Naive thymus-derived CD8-positive, alpha-beta T cell (primary cell): ENCODE measurements at places on chromosomes 6 and 20.
A peak's percentile ranks its signal among the peaks of the same experiment; 100 is the strongest.

GRCh38 chr6:160076009-160076408 is 45.6 kb upstream of the SLC22A1 start:
- no peak overlapping the region for H3K27ac ChIP-seq
- H3K36me3 ChIP-seq, result peaks cover 29% of the 10 kb centered on the region
- peaks cover 6% of the 10 kb centered on the region for H3K4me1 ChIP-seq
- H3K4me3 ChIP-seq, result no peak overlapping the region
- no peaks in the 10 kb centered on the region for H3K27me3 ChIP-seq

GRCh38 chr20:10644458-10645204 is 29.2 kb downstream of the JAG1 start:
- no peak overlapping the region for H3K4me3 ChIP-seq
- no peak overlapping the region for H3K27ac ChIP-seq
- no peaks in the 10 kb centered on the region for H3K4me1 ChIP-seq
- DNase-seq, result no peak

DNA sequence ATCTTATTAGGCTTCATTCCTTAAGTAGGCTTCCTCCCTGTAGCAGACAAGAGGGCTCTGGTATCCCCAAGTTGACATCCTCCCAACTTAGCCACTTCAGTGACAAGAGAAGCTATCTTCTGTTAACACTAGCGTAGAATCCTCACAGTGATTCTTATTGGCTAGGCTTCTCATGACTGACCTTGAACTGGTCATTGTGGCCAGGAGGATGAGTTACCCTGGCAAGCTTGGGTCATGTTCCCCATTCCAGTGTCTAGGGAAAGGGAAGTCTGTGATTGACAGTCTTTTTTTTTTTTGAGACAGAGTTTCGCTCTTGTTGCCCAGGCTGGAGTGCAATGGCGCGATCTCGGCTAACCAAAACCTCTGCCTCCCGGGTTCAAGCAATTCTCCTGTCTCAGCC is 7.1 kb downstream of the CDKAL1 start:
- peaks cover 24% of the 10 kb centered on the region for H3K4me1 ChIP-seq
- DNase-seq, result no peak
- no peak overlapping the region for H3K4me3 ChIP-seq
- H3K27ac ChIP-seq, result no peak overlapping the region

DNA sequence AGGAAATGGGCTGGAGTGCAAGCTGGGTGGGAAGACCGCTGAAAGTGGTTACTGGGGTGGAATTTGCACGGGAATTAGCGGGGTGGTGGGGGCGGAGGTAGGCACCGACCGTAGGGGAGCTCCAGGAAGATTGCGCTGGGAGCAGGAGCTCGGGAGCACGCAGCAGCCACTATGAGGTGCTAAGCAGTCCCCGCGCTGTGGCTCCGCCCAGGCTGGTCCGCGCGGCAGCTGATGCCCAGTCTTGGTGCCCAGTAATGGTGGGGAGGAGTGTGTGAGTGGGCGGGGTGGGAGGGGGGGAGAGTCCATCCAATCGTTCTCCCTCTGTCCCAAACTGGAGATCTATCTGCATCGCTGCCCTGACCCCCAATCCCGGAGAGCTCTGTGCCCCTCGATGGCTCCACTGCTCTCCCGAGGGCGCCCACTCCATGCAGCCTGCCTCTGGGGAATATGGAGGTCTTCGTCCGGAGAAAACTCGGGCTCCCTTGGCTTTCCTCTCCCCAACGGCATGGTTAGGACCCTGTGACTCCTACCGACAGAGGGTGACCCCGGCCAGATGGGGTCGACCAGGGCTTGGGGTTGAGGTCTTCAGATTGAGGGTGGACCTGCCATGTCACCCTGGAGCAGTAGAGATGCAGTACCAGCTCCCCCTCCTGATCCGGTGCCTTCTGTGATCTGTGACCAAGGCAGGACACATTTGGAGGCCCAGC is 5.3 kb downstream of the TP53TG5 start:
- H3K36me3 ChIP-seq, result no peaks in the 10 kb centered on the region
- H3K4me1 ChIP-seq, result peaks cover 45% of the 10 kb centered on the region
- peak overlapping the region; percentile 91 for H3K4me3 ChIP-seq
- no peak for DNase-seq

- H3K4me1 ChIP-seq, result peaks cover 40% of the 10 kb centered on the region
- peak; percentile 17 for DNase-seq
- H3K36me3 ChIP-seq, result no peaks in the 10 kb centered on the region
Observed at GRCh38 chr6:107618672-107619071, 128.8 kb downstream of the SOBP start.

DNA sequence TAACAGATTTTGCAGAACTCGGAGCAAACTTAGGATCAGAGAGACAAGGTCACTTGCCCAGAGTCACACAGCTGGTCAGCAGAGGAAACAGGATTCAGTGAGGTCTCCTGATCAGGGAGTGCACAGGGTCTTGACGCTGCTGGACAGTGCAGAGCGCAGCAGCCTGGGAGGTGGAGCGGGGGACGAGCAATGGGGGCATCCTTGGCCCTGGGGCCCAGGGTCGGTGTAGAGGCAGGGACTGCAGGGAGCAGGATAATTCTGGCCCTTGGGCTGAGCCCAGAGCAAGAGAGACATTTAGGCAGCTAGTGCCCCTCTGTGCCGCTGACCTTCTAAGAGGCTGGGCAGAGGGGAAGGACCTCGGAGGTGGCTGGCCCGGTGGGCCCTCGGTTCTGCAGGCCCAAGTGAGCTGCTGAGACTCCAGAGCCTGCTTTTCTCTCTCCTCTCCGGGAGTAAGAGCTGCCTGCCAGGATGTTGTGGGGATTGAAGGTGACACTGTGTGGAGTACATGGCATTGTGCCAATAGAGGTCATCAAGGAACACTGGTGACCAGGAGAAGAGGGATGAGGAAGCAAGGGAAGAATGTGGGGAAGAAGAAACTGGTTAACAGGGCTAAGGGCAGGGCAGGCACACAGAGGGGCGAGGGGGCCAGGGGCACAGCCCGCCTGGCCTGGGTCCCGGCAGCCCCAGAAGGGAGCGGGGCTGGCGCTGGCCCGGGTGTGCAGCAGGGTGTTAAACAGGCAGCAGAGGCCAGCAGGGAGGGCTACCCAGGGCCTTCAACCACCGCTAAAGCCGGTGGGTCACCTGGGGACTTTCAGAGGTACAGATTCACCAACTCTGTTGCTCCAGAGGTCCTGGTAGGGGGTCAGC is 122.0 kb downstream of the AGPAT4 start:
- DNase-seq, result no peak
- H3K4me3 ChIP-seq, result no peak overlapping the region
- peaks cover 9% of the 10 kb centered on the region for H3K36me3 ChIP-seq

- no peak overlapping the region for H3K27ac ChIP-seq
- peaks cover 11% of the 10 kb centered on the region for H3K27me3 ChIP-seq
- no peaks in the 10 kb centered on the region for H3K36me3 ChIP-seq
- peaks cover 14% of the 10 kb centered on the region for H3K4me1 ChIP-seq
- H3K4me3 ChIP-seq, result peak overlapping the region; percentile 11
Observed at GRCh38 chr20:62702895-62703852, 5.5 kb upstream of the NTSR1 start.

DNA sequence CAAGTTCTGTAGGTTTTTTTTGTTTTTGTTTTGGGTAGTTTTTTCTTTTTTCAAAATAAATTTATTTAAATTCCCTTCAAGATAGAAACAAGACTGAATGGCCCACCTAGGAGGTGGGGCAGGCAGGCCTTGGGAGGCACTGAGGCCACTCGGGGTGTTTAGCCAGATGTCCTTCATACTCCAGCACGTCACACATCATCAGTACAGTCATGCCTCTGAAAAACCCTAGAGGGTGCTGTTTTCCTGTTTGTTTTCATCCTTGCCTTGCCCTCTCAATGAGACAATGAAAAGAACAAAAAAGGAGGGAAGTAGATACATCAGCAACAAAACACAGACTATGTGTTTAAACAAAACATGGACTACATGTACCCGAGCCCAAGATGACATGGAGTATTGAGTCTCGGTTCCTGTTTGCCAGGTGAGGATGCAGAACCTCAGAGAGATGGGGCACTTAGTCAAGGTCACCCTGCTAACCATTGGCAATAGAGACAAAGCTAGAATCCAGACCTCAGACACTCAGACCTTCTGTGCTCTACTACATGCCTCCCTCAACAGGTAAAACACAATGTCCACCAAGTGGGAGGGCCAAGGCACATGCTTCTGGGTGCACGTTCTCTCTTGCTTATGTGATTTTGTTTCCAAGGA is 26.8 kb upstream of the CLIC5 start:
- no peak overlapping the region for H3K27ac ChIP-seq
- no peaks in the 10 kb centered on the region for H3K27me3 ChIP-seq
- H3K4me1 ChIP-seq, result no peaks in the 10 kb centered on the region
- no peaks in the 10 kb centered on the region for H3K36me3 ChIP-seq
- no peak overlapping the region for H3K4me3 ChIP-seq

- H3K36me3 ChIP-seq, result no peaks in the 10 kb centered on the region
- DNase-seq, result no peak
- H3K27ac ChIP-seq, result no peak overlapping the region
- no peaks in the 10 kb centered on the region for H3K27me3 ChIP-seq
- no peak overlapping the region for H3K4me3 ChIP-seq
Observed at GRCh38 chr20:61562491-61562890, 310.4 kb downstream of the CDH4 start.

GRCh38 chr20:35156978-35157377 is 9.8 kb upstream of the EDEM2 start:
- H3K27ac ChIP-seq, result no peak overlapping the region
- no peaks in the 10 kb centered on the region for H3K27me3 ChIP-seq
- no peaks in the 10 kb centered on the region for H3K36me3 ChIP-seq

- H3K4me3 ChIP-seq, result peak overlapping the region; percentile 15
- peaks cover 12% of the 10 kb centered on the region for H3K4me1 ChIP-seq
- no peak overlapping the region for H3K27ac ChIP-seq
- no peaks in the 10 kb centered on the region for H3K36me3 ChIP-seq
Observed at GRCh38 chr20:49323622-49324238, 45.9 kb upstream of the ZNFX1 start.

DNA sequence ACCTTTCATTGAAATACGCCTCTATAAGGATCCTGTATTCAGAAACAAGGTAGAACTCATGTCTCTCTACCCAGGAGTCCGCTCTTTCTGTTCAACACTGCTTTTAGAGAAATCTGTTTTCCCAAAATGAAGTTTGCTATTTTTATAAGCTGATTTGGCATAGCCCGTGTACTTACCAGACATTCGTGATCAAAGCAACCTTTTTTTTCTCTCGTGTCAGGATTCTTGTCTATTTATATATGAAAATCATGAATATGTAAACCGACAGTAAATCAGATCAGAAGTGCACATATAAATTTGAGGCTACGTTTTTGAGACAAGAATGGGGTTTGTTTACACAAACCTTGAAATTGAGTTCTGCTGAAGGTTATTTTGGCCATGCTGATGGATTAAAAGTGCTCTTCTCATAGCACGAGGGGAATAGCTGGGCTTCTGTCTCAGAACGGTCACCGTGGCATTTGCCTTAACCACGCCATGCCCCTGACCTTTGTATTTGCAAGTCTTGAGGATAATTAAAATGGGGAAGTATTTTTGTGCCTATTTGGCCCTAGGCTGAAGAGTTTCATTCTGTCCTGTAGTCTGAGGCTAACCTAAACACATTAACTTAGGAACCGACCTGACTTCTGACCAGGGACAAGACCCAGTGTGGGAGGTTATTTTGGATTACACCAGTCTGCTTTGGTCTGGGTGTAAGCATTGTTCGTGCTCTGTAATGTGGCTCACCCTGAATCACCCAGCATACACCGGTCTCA is 118.6 kb downstream of the MAP3K4 start:
- H3K27ac ChIP-seq, result peak overlapping the region; percentile 91
- H3K4me3 ChIP-seq, result no peak overlapping the region
- peaks cover 4% of the 10 kb centered on the region for H3K4me1 ChIP-seq
- no peak for DNase-seq
- peaks cover 45% of the 10 kb centered on the region for H3K36me3 ChIP-seq

DNA sequence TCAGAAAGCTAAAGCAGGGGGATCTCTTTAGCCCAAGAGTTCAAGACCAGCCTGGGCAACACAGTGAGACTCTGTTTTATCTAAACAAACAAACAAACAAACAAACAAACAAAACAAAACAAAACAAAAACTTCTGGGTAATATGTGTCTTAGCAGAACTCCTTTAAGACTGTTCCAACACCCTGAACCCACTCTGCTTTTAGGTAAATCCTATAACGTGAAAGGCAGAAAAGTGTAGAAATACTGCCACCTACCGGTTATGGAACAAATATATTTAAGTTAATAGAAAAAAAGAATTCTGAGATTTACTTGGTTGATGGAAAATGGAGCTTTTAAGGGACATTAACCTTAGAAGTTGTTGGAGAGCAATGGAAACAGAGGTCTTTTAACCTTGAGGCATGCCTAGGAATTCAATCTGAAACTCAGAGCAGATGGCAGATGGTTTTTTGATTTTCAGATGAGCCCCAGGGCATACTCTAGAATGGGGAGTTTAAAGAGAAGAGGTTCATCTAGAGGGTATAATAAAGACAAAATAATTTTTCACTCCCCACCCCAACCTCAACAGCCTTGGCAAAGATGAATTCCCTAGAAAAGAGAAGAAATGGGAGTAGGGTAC is 38.5 kb downstream of the SOD2 start:
- H3K4me3 ChIP-seq, result no peak overlapping the region
- no peaks in the 10 kb centered on the region for H3K27me3 ChIP-seq
- no peak overlapping the region for H3K27ac ChIP-seq

DNA sequence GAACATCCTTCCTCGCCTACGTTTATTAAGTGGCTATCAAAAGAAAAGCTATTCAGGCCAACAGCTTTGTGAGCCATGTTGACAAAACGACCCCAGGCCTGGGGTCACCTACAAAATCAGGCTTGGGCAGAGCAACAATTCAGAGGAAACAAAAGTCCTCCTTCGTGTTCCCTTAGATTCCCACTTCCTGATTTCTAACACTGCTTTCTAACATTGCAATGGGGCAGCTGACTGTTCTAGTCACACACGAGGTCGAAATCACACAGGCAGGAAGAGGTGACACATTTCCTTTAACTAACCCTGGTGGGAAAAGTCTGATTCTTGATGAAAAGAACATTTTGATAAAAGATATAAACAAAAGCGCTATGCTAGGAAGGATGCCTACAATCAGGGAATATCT is 31.9 kb downstream of the WDR27 start:
- peaks cover 4% of the 10 kb centered on the region for H3K4me1 ChIP-seq
- no peak overlapping the region for H3K27ac ChIP-seq
- peaks cover 7% of the 10 kb centered on the region for H3K36me3 ChIP-seq
- no peaks in the 10 kb centered on the region for H3K27me3 ChIP-seq

GRCh38 chr20:36579996-36580545 is 6.7 kb downstream of the TGIF2 start:
- no peak for DNase-seq
- H3K27me3 ChIP-seq, result no peaks in the 10 kb centered on the region
- H3K4me3 ChIP-seq, result no peak overlapping the region
- H3K27ac ChIP-seq, result peak overlapping the region; percentile 91
- H3K4me1 ChIP-seq, result peaks cover 33% of the 10 kb centered on the region
- peaks cover 61% of the 10 kb centered on the region for H3K36me3 ChIP-seq

DNA sequence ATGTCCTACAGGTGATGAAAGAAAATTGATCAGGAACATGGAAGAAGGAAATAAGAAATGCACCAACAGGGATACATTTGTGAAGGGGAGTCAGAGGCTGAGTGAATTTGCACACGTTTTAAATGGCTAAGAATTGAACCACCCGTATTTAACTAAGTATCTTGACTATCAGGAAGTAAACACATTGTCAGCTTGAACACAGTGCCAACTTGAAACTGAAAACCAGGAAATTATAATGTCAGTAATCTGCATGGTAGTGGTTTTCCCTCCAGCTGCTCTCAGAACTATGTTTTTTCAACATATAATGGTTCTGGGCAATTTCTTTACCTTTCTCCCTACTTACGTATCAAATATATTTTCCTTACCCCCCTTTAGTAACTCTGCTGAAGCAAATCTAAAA is 366.5 kb upstream of the POU3F2 start:
- H3K36me3 ChIP-seq, result no peaks in the 10 kb centered on the region
- H3K4me1 ChIP-seq, result no peaks in the 10 kb centered on the region
- no peak overlapping the region for H3K27ac ChIP-seq
- no peak overlapping the region for H3K4me3 ChIP-seq
- no peaks in the 10 kb centered on the region for H3K27me3 ChIP-seq
